Calu3 (cell line): ENCODE measurements at places on chromosomes 3 and 15.
A peak's percentile ranks its signal among the peaks of the same experiment; 100 is the strongest.

DNA sequence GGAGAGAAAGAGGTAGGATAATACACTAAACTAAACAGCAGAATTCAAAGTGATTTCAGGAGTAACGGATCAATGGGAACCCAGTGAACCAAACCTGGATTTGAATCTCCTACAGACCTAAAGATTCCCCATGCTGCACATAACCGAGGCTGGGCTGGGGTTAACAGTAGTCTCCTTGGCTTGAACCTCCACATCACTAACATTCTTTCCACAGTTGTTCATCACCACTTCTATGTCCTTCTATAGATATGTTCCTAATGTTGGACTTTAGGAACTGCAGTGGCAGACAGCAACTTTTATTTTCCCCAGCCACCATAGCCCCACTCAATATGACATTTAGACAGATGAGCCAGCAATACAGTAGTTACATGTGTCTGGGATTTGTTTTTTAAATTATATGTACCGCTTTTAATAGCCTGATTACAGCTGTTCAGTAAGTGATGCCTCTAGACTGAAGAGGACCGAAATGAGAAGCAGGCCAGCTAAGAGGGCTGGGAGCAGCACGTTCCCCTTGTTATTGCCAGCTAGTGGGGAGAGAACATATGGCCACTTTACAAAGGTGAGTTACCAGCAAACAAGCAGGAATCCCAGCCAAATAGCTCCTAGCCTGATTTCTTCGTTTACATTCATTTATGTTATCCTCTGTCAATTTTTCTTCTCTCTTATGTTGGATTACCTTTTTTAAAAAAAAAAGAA is 472.6 kb upstream of the CDIN1 start:
- H3K27me3 ChIP-seq = no peaks in the 10 kb centered on the region
- no peaks in the 10 kb centered on the region for H3K4me1 ChIP-seq
- no peak overlapping the region for H3K4me3 ChIP-seq
- DNase-seq = no peak
- no peak overlapping the region for H3K27ac ChIP-seq
- no peaks in the 10 kb centered on the region for H3K36me3 ChIP-seq

GRCh38 chr3:24614359-24614758 is 119.7 kb upstream of the THRB start:
- no peak overlapping the region for H3K4me3 ChIP-seq
- peaks cover 26% of the 10 kb centered on the region for H3K4me1 ChIP-seq
- no peaks in the 10 kb centered on the region for H3K27me3 ChIP-seq
- H3K27ac ChIP-seq = no peak overlapping the region
- no peak for DNase-seq
- H3K36me3 ChIP-seq = no peaks in the 10 kb centered on the region

DNA sequence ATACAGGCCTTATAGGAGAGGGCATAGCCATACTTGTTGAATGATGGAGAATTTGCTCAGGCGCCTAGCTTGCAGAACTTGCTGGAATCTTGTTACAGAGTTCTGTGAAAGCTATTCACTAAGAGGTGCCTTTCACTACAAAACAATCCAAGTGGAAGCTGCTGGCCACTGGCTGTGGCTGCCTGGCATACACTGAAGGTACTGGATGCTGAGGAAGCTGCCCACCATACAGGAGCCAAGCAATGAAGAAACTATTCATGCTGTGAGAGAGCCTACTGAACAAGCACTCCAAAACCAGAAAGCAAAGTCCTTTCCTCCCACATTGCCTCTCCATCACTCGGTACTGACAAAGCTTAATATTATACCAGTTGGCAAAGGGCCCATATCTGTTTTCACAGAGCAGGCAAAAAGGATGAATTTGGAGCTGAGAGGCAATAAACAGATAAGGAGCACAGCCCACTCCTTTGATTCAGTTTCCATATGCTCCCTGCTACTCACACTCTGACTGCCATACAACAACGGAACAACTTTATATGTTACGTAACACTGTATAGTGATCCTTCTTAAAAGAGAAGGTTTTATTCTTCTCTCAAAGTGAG is 192.6 kb upstream of the ALCAM start:
- H3K27me3 ChIP-seq = no peaks in the 10 kb centered on the region
- no peak for DNase-seq
- no peak overlapping the region for H3K4me3 ChIP-seq
- H3K36me3 ChIP-seq = no peaks in the 10 kb centered on the region

- H3K27ac ChIP-seq = no peak overlapping the region
- no peaks in the 10 kb centered on the region for H3K27me3 ChIP-seq
- no peak for DNase-seq
- H3K4me3 ChIP-seq = no peak overlapping the region
- H3K4me1 ChIP-seq = no peaks in the 10 kb centered on the region
- H3K36me3 ChIP-seq = no peaks in the 10 kb centered on the region
Measured at GRCh38 chr3:71614869-71615268, 31.3 kb upstream of the FOXP1 start.

DNA sequence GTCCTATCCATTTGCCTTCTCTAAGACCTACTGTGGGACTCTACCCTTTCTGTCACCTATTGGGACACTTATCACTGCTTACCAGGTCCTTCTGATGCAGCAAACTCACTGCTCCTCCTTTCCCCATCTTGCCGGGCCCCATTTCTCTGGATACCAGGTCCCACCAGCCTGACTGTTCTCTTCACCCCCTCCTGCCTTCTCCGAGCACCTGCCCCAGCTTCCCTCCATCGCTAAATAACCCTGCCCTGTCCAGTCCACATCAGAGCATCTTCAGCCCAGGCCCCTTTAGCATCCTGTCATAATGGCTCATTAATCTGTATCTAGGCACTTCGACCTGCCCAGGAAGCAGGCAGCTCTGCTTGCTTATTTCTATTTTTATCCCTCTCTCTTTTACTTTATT is 74.7 kb downstream of the CRYGS start:
- H3K4me1 ChIP-seq = no peaks in the 10 kb centered on the region
- no peak overlapping the region for H3K27ac ChIP-seq
- peaks cover 94% of the 10 kb centered on the region for H3K27me3 ChIP-seq
- DNase-seq = no peak
- H3K4me3 ChIP-seq = no peak overlapping the region

DNA sequence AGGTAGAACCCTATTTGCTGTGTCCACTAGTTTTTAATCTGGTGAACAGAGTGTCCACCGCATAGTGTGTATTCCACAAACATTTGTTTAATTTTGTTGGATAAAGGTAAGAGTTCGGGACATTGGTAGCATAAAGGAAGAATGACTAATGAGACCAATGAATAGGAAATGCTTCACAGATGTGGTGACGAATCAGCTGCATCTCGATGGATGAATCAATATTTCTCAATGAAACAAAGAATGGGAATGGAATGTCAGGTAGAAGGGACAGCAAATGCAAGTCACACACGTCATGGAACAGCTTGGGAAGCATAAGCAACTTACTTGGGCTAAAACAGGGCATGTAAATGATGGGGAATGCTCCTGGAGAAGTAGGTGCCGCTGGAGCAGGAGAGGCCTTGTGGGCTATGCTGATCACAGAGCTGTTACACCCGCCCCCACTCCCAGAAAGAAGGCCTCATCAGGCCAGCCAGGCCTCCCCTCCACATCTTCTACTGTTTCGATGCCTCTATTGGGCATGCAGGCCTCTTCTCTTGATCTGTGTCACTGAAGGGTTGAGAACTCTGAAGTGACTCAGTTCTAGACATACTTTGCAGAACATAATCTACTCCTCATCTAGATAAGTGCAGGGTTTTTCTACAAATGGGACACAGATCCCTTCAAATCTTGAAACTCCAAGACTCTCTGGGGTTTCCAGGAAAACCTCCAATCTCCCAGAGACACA is 120.0 kb upstream of the GADL1 start:
- no peaks in the 10 kb centered on the region for H3K36me3 ChIP-seq
- H3K27ac ChIP-seq = no peak overlapping the region
- no peak overlapping the region for H3K4me3 ChIP-seq
- no peaks in the 10 kb centered on the region for H3K4me1 ChIP-seq
- DNase-seq = no peak

GRCh38 chr3:99648516-99648915 is 10.1 kb downstream of the COL8A1 start:
- no peaks in the 10 kb centered on the region for H3K36me3 ChIP-seq
- no peak for DNase-seq
- H3K27me3 ChIP-seq = no peaks in the 10 kb centered on the region

- no peaks in the 10 kb centered on the region for H3K4me1 ChIP-seq
- no peak overlapping the region for H3K27ac ChIP-seq
- H3K36me3 ChIP-seq = no peaks in the 10 kb centered on the region
- DNase-seq = no peak
- H3K27me3 ChIP-seq = peaks cover 24% of the 10 kb centered on the region
- no peak overlapping the region for H3K4me3 ChIP-seq
Measured at GRCh38 chr3:119586733-119587172, 7.5 kb downstream of the ADPRH start.

GRCh38 chr15:98694161-98694560 is 45.8 kb downstream of the IGF1R start:
- H3K36me3 ChIP-seq = no peaks in the 10 kb centered on the region
- no peak overlapping the region for H3K27ac ChIP-seq
- H3K27me3 ChIP-seq = no peaks in the 10 kb centered on the region
- DNase-seq = no peak
- H3K4me3 ChIP-seq = no peak overlapping the region

DNA sequence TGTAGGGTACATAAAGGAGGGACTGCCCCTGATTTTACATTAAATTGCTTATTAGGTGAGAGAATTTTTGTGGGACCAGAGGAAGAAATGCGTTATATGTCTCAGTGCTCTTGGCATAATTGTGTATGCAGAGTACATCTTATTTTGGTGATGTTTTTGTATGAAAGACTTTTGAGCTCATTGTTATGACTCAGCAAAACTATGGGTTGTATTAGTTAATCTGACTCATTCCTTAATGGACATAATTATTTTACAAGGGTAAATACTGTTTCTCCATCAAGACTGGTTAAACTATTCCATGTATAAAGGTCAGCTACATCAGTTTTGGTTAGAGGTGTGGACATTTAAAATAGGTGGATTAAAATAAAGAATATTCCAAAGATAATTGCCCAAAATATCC is 156.8 kb downstream of the ALCAM start:
- H3K27me3 ChIP-seq = no peaks in the 10 kb centered on the region
- no peak for DNase-seq
- no peaks in the 10 kb centered on the region for H3K36me3 ChIP-seq
- no peak overlapping the region for H3K4me3 ChIP-seq
- H3K4me1 ChIP-seq = peaks cover 16% of the 10 kb centered on the region

- H3K4me1 ChIP-seq = peaks cover 8% of the 10 kb centered on the region
- H3K27me3 ChIP-seq = no peaks in the 10 kb centered on the region
- H3K4me3 ChIP-seq = no peak overlapping the region
- H3K27ac ChIP-seq = no peak overlapping the region
- peak; percentile 35 for DNase-seq
Measured at GRCh38 chr3:125381743-125382142, 6.6 kb upstream of the ZNF148 start.

GRCh38 chr15:28930476-28931291 is 44.9 kb downstream of the APBA2 start:
- no peak for DNase-seq
- H3K27me3 ChIP-seq = no peaks in the 10 kb centered on the region
- no peak overlapping the region for H3K4me3 ChIP-seq
- no peak overlapping the region for H3K27ac ChIP-seq
- no peaks in the 10 kb centered on the region for H3K4me1 ChIP-seq

- no peak overlapping the region for H3K4me3 ChIP-seq
- no peak for DNase-seq
- H3K27ac ChIP-seq = no peak overlapping the region
- no peaks in the 10 kb centered on the region for H3K36me3 ChIP-seq
Measured at GRCh38 chr3:55630280-55630920, 143.3 kb upstream of the WNT5A start.

GRCh38 chr3:130820976-130821375 is 72.9 kb upstream of the ATP2C1 start:
- H3K36me3 ChIP-seq = peaks cover 10% of the 10 kb centered on the region
- H3K27ac ChIP-seq = peak overlapping the region; percentile 98

DNA sequence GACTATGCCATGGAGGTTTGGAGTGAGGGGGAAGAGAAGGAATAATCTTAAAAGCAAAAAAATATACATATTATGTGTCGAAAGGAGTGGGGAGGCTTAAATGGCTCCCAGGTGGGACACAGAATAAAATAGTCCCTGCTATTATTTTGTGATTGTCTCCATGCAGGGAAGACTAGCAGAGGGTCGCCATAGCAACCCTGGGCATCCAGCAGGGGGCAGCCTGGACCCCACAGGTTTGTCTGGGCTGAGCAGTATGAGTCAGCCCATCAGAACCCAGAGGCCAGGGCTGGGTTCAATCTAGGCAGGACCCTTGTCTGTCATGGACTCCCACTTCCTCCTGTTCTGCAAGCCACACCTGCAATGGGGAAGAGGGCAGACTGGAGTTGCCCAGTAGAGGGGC is 17.6 kb upstream of the LINGO1 start:
- no peak overlapping the region for H3K4me3 ChIP-seq
- H3K4me1 ChIP-seq = no peaks in the 10 kb centered on the region
- peak; percentile 43 for DNase-seq
- H3K27ac ChIP-seq = no peak overlapping the region

DNA sequence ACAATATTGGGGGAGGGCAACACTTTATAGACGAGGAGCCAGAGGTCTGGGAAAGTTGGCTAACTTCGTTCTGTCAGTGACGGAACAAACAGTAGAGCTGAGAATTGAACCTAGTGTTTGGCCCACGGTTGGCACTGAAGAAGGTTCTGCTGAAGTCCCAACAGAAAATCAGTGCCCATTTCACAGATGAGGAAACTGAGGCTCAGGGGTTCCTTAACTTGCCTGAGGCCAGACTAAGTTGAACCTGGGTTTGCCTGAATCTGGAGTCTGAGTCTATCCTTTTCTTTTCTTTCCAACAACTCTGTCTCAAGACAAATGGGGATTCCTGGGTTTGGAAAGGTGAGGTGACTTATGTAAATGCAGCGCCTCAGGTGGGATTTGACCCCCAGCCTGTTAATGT is 55.1 kb downstream of the SLC6A6 start:
- DNase-seq = no peak
- peak overlapping the region; percentile 49 for H3K4me3 ChIP-seq
- H3K4me1 ChIP-seq = peaks cover 66% of the 10 kb centered on the region

DNA sequence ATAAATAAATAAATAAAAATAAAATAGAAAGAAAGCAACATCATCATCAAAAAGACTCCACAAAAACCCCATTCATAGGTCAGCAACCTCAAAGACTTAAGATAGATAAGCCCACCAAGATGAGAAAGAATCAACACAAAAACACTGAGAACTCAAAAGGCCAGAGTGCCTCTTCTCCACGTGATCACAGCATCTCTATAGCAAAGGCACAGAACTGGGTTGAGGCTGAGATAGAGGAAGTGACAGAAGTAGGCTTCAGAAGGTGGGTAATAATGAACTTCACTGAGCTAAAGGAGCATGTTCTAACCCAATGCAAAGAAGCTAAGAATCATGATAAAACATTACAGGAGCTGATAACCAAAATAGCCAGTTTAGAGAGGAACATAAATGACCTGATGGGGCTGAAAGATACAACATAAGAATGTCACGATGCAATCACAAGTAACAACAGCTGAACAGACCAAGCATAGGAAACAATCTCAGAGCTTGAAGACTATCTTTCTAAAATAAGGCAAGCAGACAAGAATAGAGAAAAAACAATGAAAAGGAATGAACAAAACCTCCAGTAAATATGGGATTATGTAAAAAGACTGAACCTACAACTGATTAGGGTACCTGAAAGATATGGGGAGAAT is 26.4 kb downstream of the GNB5 start:
- DNase-seq = no peak
- H3K4me1 ChIP-seq = peaks cover 24% of the 10 kb centered on the region
- no peaks in the 10 kb centered on the region for H3K27me3 ChIP-seq

GRCh38 chr3:11386465-11387113 is 114.4 kb downstream of the ATG7 start:
- H3K27ac ChIP-seq = no peak overlapping the region
- no peak for DNase-seq
- H3K36me3 ChIP-seq = no peaks in the 10 kb centered on the region
- H3K27me3 ChIP-seq = no peaks in the 10 kb centered on the region
- no peak overlapping the region for H3K4me3 ChIP-seq
